ENCODE measurements at places on chromosomes 4 and X. TPM values are rescaled to one million over a fixed set of nuclear protein-coding genes. Genes with fewer than 3 reads are reported as not detected.

DNA sequence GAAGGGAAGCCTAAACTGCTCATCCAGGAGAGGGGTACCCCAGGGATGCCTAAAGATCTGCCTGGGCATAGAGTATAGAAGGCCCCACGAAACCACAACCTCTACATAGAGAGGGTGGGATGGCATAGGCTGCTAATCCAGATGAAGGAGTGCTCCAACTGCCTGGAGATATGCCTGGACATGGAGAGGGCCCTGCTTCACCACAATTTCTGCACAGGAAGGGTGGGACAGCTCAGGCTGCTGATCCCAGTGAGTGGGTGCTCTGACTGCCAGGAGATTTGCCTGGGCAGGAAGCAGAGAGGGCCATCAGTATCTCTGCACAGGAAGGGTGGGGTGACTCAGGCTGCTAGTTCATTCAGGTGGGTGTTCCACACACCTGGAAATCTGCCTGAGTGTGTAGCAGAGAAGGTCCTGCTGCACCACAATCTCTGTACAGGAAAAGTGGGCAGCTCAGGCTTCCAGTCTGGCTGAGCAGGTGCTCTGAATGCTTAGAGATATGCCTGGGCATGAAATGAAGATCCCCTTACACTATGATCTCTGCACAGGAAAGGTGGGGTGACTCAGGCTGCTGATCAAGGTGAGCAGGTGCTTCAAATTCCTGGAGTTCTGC, 61.1 kb downstream of the ZNF518B start:
- no peak for DNase-seq

DNA sequence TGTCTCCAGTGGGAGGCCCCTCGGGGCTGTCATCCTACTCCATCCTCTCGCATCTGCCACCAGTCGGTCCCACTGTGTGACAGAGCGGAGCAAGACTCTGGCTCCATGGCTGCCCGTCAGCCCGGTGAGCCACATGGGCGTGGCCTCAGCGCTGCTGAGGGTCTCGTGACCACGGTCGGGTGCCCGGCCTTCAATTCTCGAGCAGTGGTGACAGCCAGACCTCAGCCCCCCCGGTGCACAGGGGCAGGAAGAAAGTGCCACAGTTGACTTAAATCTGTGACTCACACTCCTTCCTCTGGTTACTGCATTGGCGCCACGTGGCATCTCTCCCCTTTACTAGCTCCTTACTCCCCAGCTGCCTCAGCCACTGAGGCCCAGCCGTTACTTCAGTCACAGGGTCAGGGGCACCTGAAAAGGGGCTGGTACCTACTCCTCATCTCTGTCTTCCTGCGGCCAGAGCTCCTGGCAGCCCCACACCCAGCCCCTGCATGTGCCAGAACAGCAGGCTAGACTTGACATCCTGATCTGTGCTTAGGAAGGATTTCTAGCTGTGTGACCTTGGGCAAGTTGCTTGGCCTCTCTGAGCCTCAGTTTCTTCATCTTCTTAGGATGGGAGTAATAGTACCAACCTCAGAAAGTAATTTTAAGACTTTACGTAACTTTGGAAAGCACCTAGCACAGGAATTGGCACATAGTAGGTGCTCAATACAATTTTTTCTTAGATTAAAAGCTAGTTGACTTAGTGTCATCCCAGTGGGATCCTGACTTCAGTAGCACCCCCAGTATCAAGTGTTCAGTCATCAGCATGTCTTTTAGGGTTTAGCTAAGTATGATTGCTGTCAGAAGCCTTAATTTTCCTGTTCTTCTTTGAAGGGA, 66.1 kb downstream of the TNIP2 start:
- DNase-seq = no peak

DNA sequence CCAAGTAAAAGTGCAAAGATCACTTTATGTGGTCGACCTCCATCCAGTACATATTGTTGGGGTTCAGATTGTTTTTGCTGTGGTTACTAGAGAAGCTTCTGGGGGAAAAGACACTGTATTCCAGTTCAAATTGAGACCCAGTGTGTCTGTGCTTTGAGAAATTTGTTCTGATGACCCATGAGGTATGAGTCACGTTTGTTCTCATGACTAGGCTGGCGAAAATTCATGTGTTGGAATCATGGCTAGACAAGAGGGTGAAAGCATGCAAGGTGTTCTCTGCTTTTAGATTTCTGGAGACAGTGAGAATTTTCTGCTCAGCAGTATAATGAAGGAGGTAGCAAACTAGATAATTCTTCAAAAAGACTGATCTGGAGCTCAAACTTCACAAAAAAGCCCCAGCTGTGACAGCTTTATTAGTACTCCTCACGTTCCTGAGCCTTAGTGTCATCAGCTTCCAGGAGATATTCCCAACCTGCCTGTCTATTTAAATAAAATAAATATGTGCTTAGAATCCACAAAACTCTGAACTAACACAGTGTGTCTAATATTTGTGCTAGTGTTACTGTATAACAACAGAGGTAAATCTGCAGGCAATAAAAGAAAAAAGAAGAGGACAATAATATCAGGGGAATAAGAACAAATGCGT, 24.4 kb upstream of the FAM47B start:
- DNase-seq = no peak

GRCh38 chr4:85939595-85939994, 420.3 kb downstream of the MAPK10 start:
- DNase-seq = no peak

GRCh38 chr4:602559-602942, 22.8 kb upstream of the PDE6B start:
- peak; percentile 39 for DNase-seq

DNA sequence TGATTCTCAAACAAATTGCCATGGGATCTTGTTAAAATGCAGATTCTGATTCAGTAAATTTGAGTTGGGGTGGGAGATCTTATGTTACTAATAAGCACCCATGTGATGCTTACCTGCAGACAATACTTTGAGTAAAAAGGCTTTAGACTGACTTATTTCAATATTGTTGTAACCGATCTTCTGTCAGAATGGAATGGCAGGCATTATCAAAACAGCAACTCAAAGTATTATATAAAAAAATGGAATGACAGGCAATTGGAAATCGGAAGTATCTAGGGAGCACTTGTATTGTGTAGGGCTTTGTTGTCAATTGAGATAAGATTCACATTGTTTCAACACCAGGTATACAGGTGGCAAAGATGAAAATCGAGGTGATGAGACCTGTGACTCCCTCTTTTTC, 67.5 kb downstream of the C4orf33 start:
- DNase-seq = no peak

DNA sequence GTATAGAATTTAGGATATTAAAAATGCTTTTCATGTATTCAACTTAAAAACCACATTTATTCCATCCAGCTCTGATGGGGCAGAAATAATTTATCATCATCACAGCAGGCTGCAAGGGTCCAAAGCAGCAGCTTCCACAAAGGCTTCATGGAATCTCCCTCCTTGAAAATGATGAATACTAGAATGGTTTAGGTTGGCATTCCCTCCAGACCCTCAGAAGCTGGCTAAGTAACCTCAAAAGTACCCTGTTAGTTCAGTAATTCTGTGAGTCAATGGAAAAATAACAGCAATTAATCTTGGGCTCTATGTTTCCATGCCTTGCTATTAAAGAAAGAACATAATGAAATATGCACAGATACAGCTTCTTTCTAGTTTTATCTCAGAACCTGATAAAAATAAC, 594.9 kb upstream of the DIPK2B start:
- no peak for DNase-seq

- no peak for DNase-seq
Measured at GRCh38 chr4:110550260-110550659, 72.6 kb downstream of the PITX2 start.

The F8A2 gene
- 2.6 TPM for total RNA-seq

The FAAH2 gene
- total RNA-seq = 52.7 TPM

DNA sequence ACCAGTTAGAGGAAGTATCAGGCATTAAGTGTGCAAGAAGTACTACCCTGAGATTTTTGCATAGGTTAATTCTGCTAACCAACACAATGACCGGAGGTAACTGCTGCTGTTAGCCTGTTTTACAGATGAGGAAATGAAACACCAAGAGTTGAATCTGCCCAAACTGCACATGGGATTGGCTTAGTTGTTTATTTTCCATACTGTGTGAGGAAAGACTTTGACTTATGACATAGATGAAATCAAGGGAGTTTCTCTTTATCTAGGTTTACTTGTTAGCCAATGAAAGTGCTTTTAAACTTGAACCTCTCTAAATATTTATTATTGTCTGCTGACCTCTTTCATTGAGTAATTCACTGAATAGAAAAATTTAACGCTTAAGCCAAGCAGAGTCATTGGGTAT, 10.3 kb downstream of the GUCY1B1 start:
- DNase-seq = no peak

All from breast epithelium (tissue), 4 donors.